ENCODE measurements at places on chromosomes 6 and 20.

- DNase-seq = no peak
Observed at GRCh38 chr6:122007339-122007738, 392.1 kb upstream of the HSF2 start.

GRCh38 chr20:32962053-32962452 is 42.2 kb downstream of the SUN5 start:
- DNase-seq = peak; percentile 39

DNA sequence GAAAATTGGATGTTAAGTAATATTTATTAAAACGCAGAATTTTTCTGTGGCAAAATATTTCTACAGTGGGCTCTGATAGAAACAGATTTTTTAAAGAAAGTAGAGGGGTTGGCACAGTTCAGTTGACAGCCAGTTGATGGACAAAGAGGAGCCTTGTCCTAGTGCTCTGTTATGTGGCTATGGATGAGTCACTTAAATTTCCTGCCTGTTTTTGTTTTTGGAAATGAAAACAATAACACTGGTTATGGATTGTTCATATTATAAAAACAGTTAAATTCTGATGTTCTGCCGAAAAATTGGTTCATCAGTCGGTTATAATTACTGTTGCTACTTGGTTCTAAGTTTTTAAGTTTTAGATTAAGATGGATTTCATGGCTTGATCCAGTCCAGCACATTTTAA is 42.8 kb downstream of the MYO6 start:
- no peak for DNase-seq

GRCh38 chr6:150878347-150879213 is 13.1 kb downstream of the MTHFD1L start:
- DNase-seq = no peak

GRCh38 chr20:19588732-19589131 is 169.3 kb upstream of the RIN2 start:
- DNase-seq = no peak

- no peak for DNase-seq
Observed at GRCh38 chr6:53366128-53366641, 17.4 kb upstream of the ELOVL5 start.

GRCh38 chr6:20946022-20946421 is 411.8 kb downstream of the CDKAL1 start:
- no peak for DNase-seq

GRCh38 chr6:157670466-157671186 is 152.4 kb upstream of the SNX9 start:
- DNase-seq = no peak

GRCh38 chr6:42222448-42222847 is 4.8 kb upstream of the MRPS10 start:
- no peak for DNase-seq

DNA sequence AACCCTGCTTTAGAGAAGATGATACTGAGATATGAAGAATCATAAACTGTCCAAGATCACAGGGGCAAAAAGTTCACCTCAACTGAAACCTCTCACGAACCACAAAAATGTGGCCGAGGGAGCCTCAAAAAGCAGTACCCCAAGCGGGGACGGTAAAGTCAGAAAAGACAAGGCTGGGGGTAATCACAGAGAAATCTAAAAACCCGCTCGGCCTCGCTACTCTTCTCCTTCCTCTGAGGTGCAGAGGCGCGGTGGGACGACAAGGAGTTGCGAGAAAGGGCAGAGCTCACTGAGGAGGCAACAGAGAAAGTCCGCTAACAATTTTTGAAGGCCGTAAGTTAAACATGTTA is 356 bp upstream of the IRAK1BP1 start:
- DNase-seq = no peak

- DNase-seq = peak; percentile 72
Observed at GRCh38 chr6:83707829-83708545, 914 bp downstream of the SNAP91 start.

DNA sequence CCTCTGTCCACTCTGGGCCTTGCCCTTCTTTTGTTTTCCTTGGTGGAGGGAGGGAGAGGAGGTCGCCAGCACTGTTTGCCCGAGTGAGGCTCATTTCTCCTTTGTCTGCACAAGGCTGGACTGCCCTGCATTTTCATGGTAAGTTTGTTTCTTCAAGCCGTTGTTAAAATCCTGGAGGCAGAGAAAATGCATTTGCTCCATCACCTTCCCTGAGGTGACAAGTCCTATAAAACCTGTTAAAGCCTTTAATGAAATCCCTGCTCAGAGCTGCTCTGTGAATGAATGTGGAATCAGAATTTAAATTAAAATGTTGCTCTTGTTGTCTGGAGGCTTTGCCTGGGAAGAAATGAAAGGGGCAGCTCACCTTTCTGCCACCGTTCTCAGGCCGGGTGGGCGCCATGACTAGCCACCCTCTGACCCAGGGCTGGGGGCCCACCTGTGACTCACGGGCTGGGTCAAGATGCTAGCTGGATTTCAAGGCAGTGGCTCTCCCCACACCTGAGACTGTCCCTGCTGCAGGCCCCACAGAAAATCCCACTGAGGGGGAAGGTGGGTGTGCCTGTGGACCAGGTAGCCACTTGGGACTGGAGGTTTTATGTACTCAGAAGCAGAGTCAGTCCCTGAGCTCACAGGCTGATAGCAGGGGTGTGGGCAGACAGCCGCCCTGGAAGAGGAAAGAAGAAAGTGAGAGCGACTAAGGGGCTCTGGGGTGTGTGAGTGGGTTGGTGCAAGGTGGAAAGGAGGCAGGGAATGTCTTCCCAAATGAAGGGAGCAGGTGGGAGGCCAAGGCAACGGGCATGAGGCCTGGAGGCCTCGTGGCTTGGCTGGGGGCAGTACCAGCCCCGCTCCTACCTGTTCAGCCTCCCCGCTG is 24.0 kb upstream of the MYT1 start:
- DNase-seq = no peak

- DNase-seq = no peak
Observed at GRCh38 chr6:100549406-100550167, 84.9 kb upstream of the SIM1 start.

GRCh38 chr6:166601956-166602355 is 15.5 kb upstream of the RAMACL start:
- DNase-seq = no peak

- no peak for DNase-seq
Observed at GRCh38 chr6:97289332-97289731, 6.3 kb upstream of the MMS22L start.

- DNase-seq = no peak
Observed at GRCh38 chr20:38982291-38982690, 20.1 kb downstream of the DHX35 start.

GRCh38 chr6:5132731-5133130 is 47.6 kb downstream of the PPP1R3G start:
- no peak for DNase-seq

Data from ecto neural progenitor cell (in vitro differentiated cells).